Stimulated activated naive CD8-positive, alpha-beta T cell treated with anti-CD3 and anti-CD28 coated beads, Interleukin-15, amount 100 ng/mL, for 72 hours (primary cell): ENCODE measurements at places on chromosomes 6 and 20.

DNA sequence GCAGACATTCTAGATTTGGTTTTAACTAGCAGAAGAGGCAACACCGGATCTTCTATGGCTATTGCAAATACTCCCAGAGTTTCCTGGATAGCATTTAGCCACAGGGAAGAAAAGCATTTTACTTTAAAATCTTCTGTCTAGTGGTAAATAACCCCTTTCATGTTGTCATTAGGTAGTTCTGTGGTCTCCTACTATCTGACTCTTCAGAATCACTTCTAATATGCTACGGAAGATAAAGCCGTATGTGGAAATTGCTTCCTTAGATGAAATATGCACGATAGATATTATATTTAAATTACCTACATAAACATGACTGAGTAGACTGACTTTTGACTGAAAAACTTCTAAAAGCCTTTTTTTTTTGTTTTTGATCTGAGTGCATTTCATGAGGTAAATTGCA lies 759 bp downstream of the CRISP3 start:
- DNase-seq = no peak

- no peak for DNase-seq
Measured at GRCh38 chr6:39339868-39340550, 17.5 kb upstream of the KCNK16 start.

DNA sequence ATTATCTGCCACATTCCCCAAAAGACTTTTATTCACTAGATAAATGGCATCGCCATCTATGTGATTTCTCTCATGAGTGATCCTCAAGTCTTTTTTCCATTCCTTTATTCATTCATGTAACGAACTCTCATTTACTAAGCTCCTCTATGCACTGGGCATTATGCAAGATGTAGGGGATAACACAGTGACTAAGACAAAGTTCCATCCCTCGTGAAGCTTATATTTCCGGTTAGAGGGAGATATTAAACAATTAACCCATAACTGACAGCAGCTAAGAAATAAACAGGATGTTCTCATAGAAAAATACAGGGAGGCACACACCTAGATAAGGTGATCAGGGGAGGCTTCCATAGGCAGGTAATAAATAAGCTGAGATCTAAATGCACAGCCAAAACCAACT lies 17.2 kb upstream of the PREX1 start:
- DNase-seq = no peak

GRCh38 chr6:121520337-121521163 lies 85.1 kb downstream of the GJA1 start:
- DNase-seq = no peak

GRCh38 chr6:72363844-72364740 lies 257.8 kb upstream of the KCNQ5 start:
- DNase-seq = no peak

DNA sequence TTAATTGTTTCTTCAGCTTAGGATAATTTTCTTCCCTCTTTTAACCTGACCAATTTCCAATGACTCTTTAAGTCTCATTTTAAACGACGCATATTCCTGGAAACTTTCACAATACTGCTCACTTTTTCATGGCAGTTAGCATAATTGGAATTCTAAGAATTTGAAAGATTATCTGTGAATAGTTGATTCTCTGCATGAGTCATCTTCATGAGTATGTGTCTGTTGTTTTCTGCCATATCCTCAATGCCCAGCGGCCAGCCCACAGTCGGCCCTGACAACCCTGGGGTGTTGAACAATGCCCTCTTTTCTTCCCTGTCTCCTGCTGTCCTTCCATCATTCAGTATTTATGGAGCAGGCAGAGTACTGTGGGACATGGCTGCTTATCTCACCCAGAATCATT lies 554.2 kb downstream of the CDH26 start:
- DNase-seq = no peak

- peak; percentile 78 for DNase-seq
Measured at GRCh38 chr6:41591859-41592502, 45.8 kb downstream of the FOXP4 start.

- DNase-seq = no peak
Measured at GRCh38 chr6:34816635-34817301, 24.9 kb downstream of the BLTP3A start.

- no peak for DNase-seq
Measured at GRCh38 chr20:5008759-5009158, 7.4 kb upstream of the SLC23A2 start.

DNA sequence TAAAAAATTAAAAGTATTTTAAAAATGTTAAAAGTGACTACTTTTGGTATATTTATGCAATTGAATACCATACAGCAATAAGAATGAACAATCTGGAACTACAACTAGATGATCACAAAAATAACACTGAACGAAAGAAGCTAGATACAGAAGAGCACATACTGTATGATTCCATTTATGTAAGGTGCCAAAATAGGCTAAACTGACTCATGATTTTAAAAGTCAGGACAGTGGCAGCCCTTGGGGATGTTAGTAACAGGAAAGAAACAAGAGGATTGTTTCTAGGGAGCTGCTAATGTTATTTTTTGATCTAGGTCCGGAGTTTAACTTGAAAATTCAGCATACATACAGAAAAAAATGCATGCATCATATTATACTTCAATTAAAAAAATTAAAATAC lies 42.3 kb downstream of the KIF13A start:
- no peak for DNase-seq

GRCh38 chr6:8082954-8083858 lies 19.0 kb upstream of the BLOC1S5 start:
- no peak for DNase-seq

GRCh38 chr6:160028487-160029275 lies 59.8 kb downstream of the IGF2R start:
- DNase-seq = peak; percentile 51
